ENCODE measurements at places on chromosomes 1 and 21.

DNA sequence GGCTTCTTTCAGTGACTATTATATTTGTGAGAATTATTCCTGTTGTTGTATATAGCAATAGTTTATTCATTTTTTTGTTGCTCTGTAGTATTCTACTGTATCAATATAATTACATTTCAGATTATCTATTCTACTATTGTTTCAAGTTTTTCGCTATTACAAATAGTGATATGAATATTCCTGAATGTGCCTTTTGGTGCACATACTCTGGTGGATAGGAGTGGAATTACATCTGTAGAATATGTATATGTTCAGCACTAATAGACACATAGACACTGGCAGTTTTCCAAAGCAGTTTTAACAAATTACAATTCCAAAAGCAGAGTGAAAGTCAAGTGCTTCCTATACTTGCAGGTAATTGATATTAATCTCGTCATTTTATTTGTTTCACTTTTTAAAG is 696.2 kb upstream of the PRMT6 start:
- no peak for DNase-seq

GRCh38 chr1:10935246-10935645 is 77.2 kb upstream of the TARDBP start:
- no peak for DNase-seq

DNA sequence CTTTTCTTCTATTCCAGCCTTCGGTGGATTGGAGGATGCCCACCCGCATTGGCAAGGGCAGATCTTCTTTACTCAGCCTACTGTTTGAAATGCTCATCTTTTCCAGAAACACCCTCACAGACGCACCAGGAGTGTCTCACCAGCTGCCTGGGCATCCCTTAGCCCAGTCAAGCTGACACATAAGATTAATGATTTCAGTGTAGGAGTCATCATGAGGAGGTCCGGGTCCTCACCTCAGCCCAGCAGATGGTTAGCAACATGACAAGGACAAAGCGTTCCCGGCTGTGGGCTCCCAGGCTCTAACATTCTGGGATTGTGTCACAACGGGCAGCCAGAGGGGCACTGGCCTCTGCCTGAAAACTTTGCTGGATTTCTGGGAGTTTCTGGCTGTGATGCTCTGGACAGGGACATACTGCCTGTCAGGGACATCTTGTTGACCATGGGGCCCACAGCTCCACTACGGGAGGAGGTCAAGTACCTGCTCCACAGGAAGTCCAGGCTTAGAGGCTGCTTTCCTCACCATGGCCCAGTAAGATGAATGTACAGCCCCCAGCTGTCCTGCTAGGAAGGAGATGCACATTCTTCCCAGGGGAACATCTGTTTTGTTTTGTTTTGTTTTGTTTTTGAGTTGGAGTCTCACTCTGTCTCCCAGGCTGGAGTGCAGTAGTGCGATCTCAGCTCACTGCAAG is 204.0 kb upstream of the COA6 start:
- DNase-seq, result no peak

DNA sequence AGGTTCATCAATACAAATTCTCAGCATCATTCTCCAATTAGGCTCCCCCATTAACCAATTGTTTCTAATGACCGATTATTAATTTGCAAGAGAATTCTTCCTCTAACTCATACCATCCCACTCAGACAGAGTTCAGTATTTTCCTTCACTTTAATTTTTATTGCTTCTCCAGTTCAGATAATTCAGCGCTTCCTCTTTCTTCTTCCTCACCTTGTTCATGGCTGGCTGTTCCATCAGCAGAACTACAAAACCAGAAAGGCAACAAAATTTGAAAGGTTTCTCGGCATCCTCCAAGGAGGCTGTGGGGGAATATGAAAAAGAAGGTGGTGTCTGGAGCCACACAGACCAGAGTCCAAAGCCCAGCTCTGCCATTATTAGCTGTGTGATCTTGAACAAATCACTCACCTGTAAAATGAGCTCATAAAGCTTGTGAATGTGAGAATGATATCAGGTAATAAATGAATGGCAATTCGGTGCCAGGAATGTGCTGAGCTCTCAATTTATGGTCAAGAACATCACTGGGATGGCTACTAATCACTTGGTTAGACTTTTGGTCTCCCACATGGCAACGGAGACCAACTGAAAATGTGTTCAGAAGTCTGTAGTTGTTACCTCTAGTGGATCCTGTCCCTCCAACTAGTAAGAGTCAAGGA is 11.7 kb upstream of the ZNF436 start:
- DNase-seq, result no peak

- DNase-seq, result no peak
Measured at GRCh38 chr21:38506661-38507281, 8.5 kb upstream of the ERG start.

- no peak for DNase-seq
Measured at GRCh38 chr1:183048087-183049085, 25.2 kb downstream of the LAMC1 start.

DNA sequence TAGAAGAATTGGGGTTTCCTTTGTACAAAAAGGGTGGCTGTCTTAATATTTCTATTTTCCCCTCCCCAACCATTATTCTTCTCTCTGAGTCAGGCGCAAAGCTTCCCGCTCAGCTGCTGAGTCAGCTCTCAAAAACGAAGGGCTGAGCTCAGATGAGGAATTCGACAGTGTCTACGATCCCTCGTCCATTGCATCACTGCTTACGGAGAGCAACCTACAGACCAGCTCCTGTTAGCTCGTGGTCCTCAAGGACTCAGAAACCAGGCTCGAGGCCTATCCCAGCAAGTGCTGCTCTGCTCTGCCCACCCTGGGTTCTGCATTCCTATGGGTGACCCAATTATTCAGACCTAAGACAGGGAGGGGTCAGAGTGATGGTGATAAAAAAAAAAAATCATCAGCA is 3.0 kb upstream of the TUFT1 start:
- DNase-seq, result no peak

GRCh38 chr1:14055442-14056223 is 355.6 kb downstream of the PRDM2 start:
- DNase-seq, result no peak

All from NCI-H2227 treated with DMSO at 0.1 percent for 48 hours (cell line).